ENCODE measurements at places on chromosomes 16 and 17.

DNA sequence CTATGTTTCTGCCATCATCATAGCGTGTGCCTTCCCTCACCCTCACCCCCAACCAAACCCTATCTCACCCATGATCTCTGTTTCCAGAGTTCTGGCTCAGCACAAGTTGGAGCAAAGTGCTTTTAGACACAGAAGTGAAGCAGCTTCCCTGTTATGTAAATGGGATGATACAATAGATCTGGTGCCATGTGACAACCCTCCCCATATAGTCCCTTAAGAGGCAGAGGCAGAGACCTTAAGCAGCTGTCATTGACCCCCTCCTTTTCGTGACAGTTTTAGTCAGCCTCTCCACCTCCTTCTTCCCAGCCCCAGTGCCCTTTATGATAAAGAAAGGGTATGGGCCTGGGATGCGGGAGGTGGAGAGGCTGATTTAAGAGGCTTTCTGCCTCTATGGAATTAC lies 40.3 kb upstream of the MED13 start:
- DNase-seq, result no peak

GRCh38 chr16:72400257-72401083 lies 228.5 kb upstream of the PMFBP1 start:
- peak; percentile 82 for DNase-seq

- no peak for DNase-seq
Measured at GRCh38 chr17:27551701-27552248, 79.2 kb upstream of the LGALS9 start.

DNA sequence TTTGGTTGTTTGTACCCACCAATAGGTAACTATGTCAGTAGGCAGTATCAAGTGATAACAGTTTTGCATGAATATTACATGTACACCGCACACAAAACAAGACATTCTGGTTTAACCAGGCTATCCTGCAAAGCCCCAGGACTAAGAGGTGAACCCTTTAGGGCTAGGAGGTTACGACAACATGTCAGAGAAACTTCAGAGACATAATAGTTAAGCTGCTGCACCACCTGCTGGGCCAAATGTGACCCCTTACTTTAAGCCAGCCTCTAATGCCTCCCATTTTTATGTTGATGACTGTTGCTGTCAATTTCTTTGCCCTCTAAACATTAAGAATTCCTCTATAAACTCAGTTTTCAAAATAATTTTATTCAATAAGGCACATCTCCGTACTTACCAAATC lies 15.4 kb downstream of the SRP68 start:
- no peak for DNase-seq

- DNase-seq, result peak; percentile 40
Measured at GRCh38 chr16:86934581-86935375, 356.4 kb downstream of the FOXL1 start.

- no peak for DNase-seq
Measured at GRCh38 chr17:78644224-78644623, 67.0 kb upstream of the DNAH17 start.

DNA sequence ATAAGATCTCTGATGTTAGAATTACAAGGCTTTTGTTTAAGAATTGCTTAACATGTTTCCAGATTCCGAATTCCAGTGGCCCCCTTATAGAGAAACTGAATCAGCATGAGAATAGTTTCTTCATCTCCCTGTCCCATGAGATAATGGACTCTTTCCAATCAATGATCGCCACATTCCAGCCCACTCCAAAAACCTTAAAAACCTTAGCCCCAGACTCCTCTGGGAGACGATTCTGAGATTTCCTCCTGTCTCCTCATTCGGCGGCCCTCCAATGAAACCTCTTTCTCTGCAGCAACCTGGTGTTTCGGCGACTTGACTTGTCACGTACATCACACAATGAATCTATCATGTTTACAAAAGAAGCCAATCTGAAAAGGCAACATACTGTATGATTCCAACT lies 197.1 kb upstream of the PSMD7 start:
- no peak for DNase-seq

GRCh38 chr17:46020023-46020761 lies 21.1 kb downstream of the STH start:
- no peak for DNase-seq

DNA sequence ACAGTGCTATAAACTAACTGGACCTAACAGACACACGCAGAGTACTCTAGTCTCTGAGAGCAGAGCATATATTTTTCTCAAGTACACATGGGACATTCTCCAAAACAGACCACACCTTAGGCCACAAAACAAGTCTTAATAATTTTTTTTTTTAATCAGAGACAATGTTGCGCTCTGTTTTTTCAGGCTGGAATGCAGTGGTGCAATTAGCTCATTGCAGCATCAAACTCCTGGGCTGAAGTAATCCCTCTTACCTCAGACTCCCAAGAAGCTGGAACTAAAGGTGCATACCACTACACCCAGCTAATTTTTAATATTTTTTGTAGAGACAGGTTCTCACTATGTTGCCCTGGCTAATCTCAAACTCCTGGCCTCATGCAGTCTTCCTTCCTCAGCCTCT lies 37.7 kb downstream of the ULK2 start:
- no peak for DNase-seq

GRCh38 chr16:23160574-23160973 lies 11.3 kb upstream of the USP31 start:
- no peak for DNase-seq

DNA sequence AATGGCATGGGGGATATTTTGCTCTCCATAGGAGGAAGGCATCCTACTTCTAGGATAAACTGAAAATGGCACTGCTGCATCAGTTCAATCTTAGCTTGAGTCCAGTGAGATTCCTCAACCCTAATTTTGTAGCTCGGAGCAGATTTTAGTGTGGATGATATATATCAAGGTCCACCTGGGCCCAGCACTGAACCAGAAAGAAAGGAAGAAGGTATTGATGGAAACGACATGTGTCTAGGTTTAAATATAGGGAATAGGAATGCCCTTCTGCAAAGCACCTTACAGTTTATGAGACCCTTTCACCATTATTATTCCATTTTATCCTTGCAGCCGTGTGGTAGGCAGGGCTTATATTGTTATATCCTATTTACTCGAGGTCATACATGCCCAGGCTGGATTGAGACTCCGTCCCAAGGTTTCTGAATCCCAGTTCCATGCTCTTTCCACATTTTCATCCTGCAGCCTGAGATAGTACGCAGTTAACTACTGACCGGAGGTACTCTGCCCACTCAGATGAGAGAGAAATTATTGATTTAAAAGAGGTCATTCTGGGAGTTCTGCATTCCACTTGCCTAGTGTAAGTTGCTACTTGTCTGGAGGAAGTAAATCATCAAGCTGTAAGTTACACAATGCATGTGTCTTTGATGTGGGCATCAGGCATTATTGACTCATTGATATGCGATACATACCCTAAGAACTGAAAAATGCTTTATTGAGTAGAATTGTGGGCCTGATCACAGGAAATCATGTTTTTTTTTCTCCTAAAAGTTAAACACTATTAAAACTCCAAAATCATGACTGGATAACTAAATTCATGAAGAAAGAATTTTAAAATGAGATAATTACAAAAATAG lies 10.1 kb downstream of the KRT39 start:
- peak; percentile 67 for DNase-seq

DNA sequence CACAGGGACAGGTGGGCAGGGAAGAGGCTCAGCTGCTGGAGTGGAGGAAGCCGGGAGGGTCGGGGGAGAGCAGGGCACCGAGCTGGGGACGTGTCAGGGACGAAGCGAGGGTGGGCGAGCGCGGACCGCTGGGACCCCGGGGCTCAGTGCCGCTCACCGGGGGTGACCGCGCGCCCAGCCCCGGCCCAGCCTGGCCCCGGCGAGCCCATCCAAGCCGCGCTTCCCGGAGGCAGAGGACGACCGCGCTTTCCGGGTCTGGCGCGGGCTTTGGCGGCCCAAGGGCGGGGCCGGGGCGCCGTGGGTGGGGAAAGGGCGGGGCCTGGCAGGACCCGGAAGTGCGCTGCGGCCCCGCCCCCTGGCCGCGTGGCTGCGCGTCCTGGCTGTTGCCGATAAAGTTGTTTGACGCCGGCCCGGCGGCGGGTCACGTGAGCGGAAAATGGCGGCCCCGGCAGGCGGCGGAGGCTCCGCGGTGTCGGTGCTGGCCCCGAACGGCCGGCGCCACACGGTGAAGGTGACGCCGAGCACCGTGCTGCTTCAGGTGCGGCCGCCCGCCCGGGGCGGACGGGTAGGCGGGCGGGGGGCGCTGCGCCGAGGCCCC lies at the start of gene ASPSCR1:
Gene ASPSCR1 (plus strand): TSS at position 419 of the 598 bp plus-strand sequence. CDS start 18 bp downstream, at position 437.
- peak; percentile 91 for DNase-seq

- DNase-seq, result no peak
Measured at GRCh38 chr17:1375615-1376014, 24.4 kb downstream of the YWHAE start.

DNA sequence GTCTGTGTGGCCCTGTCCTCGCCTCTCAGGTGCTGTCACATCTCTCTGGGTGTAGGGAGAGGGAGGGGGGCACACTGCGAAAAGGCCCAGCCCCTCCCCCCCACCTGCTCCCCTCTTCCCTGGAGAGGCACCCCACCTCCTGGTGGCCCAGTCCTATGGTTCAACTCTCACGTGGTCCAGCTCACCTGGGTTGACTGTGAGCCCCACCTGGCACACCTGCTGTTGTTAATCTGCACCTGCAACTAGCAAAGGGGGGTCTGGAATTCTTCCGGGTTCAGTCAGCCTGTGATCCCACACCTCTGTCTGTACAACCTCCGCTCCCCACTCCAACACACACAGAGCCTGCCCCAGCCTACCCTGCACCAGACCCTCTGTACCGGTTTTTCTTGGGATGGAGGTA lies 2.0 kb upstream of the SYNGR2 start:
- DNase-seq, result no peak

DNA sequence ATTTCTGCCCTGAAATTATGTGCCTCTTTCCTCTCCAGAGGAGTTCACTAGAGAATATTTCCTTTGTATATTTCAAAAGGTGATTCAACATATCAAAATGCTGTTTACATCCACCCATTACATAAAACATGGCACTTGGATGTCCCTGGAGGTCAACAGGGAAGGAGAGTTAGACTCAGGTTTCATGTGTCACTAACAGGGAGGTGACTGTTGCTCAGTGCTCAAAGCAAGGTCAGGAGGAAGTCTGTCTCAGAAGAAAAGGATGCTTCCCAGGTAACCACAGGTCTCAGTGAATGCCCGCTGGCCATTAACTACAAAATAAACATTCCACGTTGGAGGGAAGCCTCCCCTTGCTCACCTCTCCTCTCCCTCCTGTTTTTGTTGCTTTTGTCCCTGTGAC lies 198.6 kb downstream of the AXIN2 start:
- peak; percentile 11 for DNase-seq

DNA sequence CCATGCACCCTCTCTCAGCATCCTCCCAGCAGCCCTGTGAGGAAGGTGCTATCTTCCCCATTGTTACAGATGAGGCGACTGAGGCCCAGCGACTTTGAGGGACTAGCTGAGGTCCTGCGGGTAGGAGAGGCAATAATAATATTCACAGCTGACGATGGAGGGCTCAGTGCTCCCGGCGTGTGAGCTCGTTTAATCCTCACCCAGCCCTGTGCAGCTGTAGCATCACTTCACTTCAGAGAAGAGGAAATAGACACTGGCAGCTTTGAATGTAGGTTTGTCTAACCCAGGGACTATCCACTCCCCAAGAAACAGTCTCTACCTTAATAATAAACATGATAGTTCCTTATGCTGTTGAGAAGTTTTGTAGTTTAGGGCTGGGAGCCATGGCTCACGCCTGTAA lies 21.6 kb downstream of the LASP1 start:
- no peak for DNase-seq

GRCh38 chr17:14444915-14445314 lies 144.0 kb downstream of the HS3ST3B1 start:
- no peak for DNase-seq

- no peak for DNase-seq
Measured at GRCh38 chr16:74570412-74571301, 36.3 kb downstream of the GLG1 start.

GRCh38 chr17:17298108-17298507 lies 5.1 kb upstream of the NT5M start:
- DNase-seq, result no peak

DNA sequence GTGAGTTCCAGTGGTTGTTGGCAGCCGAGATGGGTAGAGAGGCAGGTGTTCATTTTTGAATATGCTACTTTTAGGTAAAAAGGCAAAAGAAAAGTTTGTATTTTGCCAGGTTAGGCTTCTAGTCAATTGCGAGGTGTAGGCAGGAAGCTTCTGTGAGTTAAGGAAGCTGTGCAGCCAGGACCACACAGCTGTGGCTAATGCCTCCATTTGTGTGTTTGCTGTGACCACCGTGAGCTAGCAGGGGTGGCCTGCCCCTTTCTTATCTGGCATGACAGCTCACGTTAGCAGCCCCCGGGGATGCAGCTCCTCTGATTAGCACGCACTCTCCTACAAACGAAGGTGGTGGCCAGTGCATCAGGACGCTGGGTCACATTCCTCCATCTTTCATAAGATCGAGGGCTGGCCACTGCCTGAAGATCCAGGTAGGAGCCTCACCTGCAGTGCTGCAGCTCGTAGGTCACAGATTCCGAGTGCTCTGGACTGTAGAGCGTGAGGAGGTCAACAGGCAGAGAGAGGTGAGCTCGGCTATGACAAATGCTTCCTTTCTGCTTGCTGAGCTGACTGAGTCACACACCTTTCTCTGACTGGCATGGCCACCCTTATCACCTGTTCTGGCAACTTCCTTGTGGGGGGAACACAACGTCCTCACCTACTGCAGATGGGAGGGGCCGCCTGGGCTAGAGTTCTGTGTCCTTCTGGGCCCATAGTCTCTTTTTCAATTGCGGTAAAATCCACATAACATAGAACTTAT lies 244.4 kb downstream of the HS3ST3B1 start:
- no peak for DNase-seq

All from fibroblast of lung (primary cell).